Urinary bladder (tissue), 4 donors: ENCODE measurements at places on chromosomes 4 and X. TPM values are rescaled to one million over a fixed set of nuclear protein-coding genes. Genes with fewer than 3 reads are reported as not detected.

DNA sequence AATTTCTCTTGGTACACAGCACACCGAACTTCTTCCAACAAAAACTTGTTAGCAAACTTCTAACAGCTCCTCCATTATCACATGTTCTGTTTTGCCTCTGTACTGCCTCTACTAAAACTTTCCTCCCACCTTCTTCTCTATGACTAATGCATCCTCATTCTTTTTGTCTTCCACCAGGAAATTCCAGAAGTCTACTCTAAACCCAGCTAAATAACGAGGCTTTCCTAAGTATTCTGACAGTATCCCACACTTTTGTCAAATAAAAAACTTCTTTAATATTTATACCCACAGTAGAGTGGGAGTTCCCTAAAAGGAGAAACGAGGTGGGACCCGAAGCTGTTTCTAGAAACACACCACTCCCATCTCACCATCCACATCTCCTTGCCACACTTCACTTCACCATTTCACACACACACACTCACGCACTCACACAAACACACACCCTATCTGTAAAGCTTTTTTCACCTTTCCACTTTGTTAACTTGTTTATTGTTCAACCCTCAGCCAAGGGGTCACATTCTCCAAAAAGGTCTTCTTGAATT is 280.3 kb downstream of the ARAP2 start:
- no peak for DNase-seq

DNA sequence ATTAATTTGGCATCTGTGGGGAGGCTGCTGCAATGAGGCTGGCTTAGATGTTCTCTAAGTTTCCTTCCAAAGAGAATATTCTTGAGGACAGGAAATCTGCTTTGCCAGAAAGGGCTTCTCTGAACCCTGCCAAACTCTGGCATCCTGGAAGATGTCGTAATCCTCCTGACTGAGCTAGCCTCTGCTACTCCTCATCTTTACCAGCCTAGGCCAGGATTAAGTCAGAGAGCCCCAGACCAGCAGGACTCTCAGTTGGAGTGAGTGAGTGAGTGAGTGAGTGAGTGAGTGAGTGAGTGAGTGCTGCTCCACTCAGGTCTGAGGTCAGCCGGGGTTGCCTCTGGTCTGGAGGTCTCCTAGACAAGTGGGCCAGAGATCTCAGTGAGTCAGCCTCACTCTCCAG is 104.9 kb upstream of the SOD3 start:
- DNase-seq = no peak

- DNase-seq = no peak
Measured at GRCh38 chr4:14620567-14621141, 381.6 kb upstream of the CPEB2 start.

DNA sequence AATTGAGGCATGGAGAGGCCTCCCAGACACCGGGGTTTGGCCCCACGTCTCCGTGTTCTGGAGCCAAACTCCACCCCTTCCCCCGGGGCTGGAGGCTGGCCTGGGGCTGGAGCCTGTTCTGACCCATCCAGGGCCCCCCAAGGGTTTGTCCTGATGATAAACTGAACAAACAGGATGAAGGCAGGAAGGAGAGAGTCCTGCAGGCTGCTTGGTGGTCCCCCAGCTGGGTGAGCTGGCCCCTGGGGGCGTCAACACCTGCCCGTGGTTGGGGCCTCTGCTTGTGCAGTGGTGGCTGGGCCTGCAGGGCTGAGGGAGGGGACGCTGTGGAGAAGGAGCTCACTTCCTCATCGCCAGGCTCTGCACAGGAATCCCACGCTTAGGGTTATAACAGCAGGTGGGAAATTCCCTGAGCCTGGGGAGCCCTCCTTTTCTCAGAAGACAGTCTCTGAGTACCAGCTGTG is 2.3 kb downstream of the SH3TC1 start:
- no peak for DNase-seq

DNA sequence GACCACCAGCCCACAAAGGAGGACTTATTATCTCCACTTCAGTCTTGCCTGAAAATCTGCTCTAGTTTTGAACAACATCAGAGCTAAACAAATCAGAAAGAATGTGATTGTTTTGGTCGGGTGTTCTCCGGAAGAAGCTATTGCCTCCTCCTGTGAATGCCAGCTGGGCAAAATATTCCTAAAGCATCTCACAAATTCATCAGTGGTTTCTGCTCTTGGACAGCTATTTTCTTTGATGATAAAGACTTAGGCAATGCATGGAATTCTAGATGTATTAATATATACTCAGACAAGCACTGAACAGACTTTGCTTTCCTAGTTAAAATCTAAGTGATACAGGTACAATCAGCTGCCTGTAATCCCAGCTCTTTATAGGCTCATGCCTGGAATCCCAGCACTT is 71.8 kb downstream of the ASMT start:
- no peak for DNase-seq

- DNase-seq = no peak
Measured at GRCh38 chr4:81627590-81627989, 155.9 kb upstream of the RASGEF1B start.

- no peak for DNase-seq
Measured at GRCh38 chr4:94408549-94409374, 43.0 kb upstream of the PDLIM5 start.

- no peak for DNase-seq
Measured at GRCh38 chr4:139559089-139559479, 3.1 kb upstream of the SETD7 start.

Gene RAB39B
- polyA plus RNA-seq = 0.29 TPM

Gene USP17L11
- not detected for polyA plus RNA-seq
